Stimulated activated naive CD4-positive, alpha-beta T cell treated with Interleukin-2 at 50 U/mL for 16 hours (primary cell): ENCODE measurements at places on chromosomes 2 and 18.

DNA sequence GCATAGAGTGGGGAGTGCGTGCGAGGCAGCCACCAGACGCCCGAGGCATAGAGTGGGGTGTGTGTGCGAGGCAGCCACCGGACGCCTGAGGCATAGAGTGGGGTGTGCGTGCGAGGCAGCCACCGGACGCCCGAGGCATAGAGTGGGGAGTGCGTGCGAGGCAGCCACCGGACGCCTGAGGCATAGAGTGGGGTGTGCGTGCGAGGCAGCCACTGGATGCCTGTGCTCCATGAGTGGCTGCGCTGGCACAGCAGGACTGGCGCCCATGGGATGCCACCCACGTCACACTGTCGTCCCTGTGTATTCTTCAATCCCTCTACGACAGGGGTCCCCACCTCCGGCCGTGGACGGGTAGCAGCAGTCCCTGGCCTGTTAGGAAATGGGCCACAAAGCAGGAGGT, 221.9 kb downstream of the HDAC4 start:
- no peak for DNase-seq

GRCh38 chr2:120871016-120871635, 135.5 kb downstream of the GLI2 start:
- no peak for DNase-seq

GRCh38 chr2:164138750-164139149, 402.9 kb upstream of the FIGN start:
- no peak for DNase-seq

DNA sequence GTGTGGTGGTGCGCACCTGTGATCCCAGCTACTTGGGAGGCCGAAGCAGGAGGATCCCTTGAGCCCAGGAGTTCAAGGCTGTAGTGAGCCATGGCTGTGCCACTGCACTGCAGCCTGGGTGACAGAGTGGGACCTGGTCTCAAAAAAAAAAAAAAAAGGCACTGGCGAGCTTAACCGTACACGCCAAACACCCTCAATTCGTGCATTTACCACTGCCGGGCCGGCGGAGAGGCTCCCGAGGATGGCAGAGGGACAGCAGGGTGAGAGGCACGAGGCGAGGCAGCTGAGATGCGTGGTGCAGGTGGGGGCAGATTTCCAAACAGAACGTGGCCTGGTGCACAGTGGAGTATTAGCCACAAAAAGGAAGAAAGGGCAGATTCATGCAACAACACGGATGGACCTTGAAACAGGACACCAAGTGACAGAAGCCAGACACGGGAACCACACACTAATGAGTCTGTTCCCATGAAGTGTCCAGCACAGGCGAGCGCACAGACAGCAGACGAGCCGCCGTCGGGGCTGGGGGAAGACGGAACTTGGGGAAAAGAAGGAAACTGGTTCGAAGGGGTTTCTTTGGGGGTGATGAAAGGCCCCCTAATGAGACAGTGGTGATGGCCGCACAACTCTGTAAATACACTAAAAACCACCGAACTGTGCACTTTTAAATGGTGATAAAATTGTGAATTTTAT, 27.4 kb downstream of the SLC66A2 start:
- no peak for DNase-seq

DNA sequence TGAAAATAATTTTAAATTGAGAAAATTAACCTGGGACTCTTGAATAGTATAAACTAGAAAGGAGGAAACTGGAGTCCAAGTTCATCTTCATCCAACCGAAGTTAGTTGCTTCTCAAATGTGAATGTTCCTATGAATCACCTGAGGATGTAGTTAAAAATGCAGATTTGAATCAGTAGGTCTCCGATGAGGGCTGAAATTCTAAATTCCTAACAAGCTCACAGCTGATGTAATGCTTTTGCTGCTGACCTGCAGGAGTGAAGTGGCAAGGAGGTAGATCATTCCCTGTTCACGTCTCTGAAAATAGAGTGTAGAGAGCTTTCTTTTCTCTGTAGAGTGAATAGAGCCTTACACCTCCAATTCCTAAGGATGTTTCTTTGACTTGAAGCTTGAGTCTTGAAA, 685.5 kb downstream of the CPS1 start:
- no peak for DNase-seq
